HT-29 (cell line): ENCODE measurements at places on chromosomes 2 and 18. TPM values are rescaled to one million over a fixed set of nuclear protein-coding genes. Genes with fewer than 3 reads are reported as not detected.

The IL36B gene
- not detected in 2 replicates for total RNA-seq

The ADD2 gene
- 0.71 and 0.73 TPM in 2 replicates for total RNA-seq

The NEUROD1 gene
- total RNA-seq = not detected in 2 replicates

The CD8B gene
- total RNA-seq = not detected in 2 replicates

The TTN gene
- total RNA-seq = under 0.01 TPM in 2 replicates

GRCh38 chr18:32439802-32440201 lies 30.9 kb downstream of the GAREM1 start:
- peak; percentile 24 for DNase-seq

- DNase-seq = no peak
Measured at GRCh38 chr18:463827-464541, 36.5 kb downstream of the COLEC12 start.

- DNase-seq = no peak
Measured at GRCh38 chr2:145070703-145071102, 550.8 kb upstream of the ZEB2 start.

DNA sequence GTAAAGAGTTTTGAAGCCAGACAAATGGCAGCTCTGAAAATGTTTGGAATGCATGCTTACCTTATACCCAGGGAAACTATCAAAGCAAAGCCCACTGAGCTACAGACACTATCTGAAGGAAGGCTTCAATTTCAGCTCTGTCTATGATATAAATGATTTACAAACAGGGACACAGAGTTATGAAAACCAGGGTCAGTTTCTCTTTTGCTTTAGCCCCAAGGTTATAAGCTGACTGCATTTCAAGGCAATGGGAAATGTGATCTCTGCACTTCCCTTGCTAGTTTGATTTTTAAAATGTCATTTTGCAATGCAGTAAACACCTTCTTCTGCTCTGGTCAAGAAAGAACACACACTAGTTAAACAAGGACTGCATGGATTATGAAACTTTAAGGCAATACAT lies 65.2 kb upstream of the CCDC195 start:
- no peak for DNase-seq

DNA sequence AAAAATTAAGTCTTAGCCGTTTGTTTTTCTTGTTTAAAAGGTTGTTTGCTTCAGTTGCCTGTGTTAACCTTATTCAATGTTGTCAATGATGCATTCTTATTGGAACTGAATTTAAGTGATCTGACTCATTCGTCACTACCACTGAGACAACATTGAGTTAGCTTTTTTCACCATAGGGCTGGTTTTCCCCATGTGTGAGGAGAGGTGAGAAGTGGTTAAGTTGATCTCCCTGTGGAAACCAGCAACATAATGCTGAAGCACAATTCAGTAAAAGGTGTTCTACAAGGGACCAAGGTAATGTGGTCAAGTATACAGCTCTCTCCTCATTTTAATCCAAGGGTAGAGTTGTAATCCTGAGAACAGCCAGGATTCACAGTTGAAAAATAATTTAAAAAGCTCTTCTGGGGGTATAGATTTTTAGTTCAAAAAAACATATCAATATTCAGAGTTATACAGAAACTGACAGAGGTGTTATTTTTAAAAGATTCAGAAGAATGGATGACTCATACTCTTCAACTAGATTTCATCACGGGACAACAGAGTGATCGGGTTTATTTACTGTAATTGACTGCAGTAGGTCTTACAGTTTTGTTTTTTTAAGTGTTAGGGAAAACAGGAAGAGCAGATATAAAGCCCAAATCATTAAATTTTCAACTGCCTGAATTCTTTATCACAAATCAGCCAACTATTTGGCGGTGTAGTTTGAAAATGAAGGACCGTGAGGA lies 12.6 kb downstream of the NOP58 start:
- DNase-seq = no peak

- peak; percentile 46 for DNase-seq
Measured at GRCh38 chr18:47050468-47050867, 15.0 kb upstream of the ELOA2 start.

GRCh38 chr2:239371726-239372686 lies 28.8 kb downstream of the HDAC4 start:
- no peak for DNase-seq

GRCh38 chr2:149527998-149528755 lies 59.4 kb downstream of the MMADHC start:
- DNase-seq = no peak

DNA sequence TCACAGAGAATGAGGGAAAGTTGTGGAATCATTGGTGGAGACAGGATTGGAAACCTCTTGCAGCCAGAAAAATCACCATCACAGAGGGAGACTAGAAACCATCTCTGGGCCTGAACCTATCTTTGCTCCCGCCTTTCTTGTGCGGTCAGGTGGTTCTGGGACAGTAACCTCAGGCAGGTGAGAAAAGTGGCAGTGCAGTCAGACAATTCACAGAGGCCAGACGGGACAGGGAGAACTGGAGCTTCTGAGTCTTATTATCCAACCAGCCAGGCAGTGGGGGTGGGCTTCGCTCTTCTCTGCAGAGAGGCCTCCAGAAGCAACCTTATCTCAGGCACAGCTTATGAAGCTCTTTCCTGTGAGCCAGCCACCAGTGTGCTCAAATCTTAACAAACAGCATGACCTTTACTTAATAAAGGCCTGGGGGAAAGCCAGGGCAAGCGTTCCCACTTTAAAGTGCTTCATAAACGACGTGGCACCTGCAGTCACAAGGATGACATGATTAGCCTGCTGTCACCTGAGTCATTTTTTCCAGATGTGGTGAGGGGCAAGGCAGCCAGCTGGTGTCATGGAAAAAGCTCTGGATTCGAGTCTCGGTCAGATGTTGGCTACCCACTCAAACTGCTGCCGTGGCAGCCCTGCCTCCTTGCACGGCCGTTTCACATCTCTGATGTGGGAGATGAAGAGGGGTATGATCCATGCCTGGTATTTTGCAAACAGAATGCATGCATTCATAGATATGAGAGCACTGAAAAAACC lies 109.7 kb downstream of the B3GNT2 start:
- DNase-seq = peak; percentile 12

DNA sequence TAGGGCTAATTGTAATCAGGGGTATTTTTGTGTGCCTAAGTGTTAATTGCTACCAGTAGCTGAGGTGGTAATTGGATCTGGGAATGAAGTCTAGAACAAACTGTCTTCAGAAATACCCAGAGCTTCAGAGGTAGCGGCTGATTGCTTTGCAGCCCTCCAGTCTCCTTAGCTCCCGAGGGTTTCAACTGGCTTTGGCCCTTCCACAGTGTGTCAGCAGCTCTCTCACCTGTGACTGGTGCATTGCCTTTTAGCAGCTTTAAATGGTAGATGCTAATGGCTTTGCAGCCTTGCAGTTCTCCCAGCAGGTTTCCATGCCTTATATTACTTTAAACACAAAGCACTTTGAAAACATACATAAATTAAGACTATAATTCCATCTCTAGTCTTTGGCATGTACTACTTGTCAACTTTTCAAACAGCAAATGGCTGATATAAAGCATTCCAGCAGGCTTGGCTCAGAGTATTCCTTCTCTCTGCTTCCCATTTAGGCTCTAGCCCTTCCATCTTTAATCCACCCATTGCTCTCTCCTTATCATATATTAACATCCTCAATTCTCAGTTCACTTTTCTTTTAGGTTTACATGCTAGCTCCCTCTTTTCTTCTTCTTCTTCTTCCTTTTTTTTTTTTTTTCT lies 156.4 kb upstream of the GALNT13 start:
- DNase-seq = no peak

DNA sequence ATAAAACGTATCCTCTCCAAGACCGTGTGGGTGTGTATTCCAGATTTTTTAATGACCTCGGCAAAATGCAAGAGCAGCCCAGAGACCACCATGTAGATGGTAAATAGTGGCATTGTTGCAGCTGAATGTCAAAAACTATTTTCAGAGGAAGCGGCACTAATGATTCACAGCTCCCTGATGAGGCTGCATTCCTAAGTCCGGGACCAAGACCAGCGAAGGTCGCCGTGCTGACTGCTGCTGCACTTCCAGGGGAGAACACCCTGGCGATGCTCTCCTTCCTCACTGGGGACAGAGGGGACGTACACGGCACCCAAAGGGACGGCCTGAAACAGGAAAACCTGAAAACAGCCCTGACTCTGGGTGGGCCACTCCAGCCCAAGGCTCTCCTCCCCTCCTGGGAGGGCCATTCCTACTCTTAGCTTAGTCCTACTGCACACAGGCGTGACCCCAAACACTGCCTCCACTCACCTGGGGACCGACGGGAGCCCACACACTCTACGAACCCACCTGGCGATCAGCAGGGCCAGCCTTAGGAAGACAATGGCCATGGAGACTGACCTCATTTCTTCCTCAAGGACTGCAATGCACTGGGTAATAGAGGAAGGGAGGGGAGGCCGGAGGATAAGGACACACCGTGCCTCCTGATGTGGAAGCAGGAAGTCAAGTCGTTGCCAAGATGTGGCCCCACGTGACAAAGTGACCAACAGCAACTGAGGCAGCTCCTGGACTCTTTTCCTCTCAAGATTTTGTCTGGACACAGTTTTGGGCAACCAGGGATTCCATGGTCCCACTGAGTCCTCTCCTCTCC lies 82.8 kb downstream of the ZNF516 start:
- no peak for DNase-seq
